CD8-positive, alpha-beta memory T cell (primary cell): ENCODE measurements at places on chromosomes 6 and 20. TPM values are rescaled to one million over a fixed set of nuclear protein-coding genes. Genes with fewer than 3 reads are reported as not detected.

Gene GABRR2
- total RNA-seq: 0.24 TPM

Gene HTR1B
- total RNA-seq: not detected

Gene SLC4A11
- total RNA-seq: 3.5 TPM

Gene C6orf58
- not detected for total RNA-seq

- no peak for DNase-seq
These were observed 7.0 kb downstream of the PNPLA1 start for GRCh38 chr6:36276581-36277536.

DNA sequence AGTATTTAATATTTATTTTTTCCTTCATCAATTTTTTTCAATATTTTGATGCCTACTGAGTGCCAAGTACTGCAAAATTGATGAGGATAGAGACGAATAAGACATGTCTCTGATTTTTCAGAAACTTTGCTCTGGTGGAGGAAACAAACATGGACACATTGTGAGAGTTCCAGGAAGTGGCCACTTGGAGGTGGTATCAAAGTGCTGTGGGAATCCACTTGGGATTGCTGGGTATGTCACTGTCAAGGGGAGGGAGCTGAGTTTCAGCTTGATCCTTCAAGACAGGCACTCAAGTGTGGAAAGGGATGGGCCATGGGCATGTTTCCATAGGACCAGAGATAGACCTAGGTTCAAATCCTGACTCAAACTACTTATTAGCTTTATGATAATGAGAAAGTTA is 24.5 kb upstream of the ABCC10 start:
- no peak for DNase-seq

DNA sequence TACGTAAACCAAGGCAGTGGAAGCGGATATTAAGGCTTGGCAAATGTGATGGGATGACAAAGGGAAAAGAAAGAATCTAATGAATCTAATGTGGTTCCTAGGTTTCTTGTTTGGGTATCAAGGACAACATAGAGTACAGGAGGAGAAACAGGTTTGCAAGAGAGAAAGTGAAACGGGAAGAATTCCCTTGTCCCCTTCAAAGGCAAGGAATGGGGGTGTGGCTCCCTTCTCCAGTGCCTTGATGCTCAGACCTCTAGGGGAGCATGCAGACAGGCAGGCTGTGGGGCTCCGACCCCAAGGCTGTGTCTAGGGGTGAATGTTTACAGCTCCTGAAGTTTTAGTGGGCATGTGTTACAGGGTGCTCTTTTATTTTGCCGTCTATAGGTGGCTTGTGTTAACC is 317.5 kb upstream of the HSF2 start:
- no peak for DNase-seq

DNA sequence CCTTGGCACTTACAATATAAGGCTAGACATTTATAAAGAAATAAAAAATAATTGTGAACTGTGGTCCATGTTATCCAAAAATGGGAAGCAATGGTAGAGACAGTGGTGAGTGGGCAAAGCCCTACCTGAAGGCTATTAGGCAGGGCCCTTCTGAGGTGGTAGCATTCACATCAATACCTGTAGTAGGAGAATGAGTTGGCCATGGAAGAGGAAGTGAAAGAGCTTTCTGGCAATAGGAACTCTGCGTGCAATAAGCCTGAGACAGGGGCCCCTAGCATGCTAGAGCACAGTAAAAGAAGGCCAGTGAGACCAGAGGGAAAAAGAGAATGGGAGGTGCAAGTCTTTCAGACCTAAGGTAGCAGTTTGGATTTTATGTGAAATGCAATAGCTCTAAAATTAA is 754.5 kb downstream of the PTPRT start:
- DNase-seq: no peak

DNA sequence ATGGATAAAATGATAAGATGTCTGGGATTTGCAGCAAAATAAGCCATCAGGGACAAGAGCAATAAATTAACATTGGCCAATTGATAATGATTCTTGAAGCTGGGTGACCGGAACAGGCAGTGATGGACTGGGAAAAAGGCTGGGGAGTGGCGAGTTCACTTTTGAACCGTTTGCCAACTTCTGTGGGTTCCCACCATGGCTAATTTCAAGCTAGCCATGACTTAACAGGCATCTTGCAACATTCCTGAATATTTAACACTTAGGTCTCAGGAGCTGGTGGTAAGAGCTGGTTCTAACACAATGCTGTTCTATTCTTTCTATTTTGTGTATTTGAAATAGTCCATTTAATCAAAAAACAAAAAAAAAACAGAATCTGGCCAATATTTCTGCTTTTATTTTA is 37.6 kb upstream of the CD83 start:
- no peak for DNase-seq

DNA sequence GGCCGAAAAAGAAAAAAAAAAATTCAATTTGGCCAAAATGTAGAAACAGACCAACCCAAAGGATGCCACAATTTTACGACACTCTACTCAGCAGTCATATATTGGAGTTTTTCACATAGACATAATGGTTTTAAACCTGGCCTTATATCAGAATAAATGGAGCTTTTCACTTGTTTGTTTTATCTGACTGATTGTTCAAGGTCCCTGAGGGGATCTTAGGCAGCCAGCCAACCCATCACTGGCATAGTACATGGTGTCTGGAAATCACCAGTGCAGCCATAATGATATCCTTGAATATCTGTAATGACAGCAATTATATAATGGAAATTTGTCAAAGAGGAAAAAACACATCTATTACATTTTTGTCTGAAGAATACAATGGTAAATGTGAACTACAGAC is 96.9 kb downstream of the PRSS35 start:
- no peak for DNase-seq

DNA sequence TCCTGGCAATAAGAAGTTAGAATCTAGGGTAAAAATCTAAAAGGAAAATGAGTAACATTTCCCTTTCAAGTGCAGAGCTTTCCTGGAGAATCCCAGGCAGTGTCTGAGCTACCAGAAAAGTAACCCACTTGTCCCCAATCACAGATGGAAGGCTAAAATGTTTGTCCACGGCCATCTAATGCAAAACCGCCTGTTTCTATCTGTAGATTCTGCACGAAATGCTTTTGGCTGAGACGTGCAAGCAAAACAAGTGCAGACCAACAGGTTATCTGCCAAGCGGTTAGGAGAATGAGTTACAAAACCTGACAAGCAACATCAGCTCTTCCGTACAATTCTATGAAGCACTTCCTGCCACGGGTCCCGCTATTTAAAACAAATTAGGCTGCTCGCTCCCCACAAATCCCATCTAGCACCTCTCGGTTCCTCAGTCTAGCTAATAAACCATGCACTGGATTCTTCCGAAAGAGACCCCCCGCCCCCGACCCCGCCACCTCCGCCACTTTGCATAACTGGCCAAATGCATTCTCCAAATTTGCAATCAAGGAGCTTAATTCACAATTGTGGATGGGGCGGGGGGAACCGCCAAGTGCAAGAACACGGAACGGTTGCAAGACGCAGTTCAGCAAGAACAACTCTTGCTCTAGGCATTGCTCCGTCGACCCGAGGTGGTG is 1.4 kb downstream of the ELOVL5 start:
- no peak for DNase-seq

DNA sequence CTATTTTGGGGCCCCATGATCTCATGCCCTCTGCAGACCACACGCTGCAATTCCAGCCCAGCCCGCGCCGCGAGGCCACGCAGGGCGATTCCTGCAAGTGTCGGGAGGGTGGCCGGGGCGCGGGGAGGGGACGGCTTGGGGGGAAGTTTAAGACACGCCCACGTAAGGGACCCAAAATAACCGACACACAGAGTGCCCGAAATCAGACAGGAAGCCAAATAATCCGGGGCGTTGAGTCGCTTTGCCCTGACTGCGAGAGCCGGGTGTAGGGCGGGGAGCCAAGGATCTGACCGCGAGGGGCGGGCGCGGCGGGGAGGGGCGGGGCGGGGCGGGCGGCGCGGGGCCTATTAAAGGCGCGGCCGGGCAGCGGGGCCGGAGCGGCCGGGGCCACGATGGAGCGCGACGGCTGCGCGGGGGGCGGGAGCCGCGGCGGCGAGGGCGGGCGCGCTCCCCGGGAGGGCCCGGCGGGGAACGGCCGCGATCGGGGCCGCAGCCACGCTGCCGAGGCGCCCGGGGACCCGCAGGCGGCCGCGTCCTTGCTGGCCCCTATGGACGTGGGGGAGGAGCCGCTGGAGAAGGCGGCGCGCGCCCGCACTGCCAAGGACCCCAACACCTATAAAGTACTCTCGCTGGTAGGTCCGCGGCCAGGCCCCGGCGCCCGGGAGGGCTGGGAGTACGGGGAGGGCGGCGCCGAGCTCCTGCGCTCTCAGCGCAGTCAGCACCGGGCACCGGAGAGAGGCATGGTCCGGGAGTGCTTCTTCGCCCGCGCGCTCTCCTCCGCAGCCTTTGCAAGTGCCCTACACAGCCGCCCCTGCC is at the start of gene ENPP1:
ENPP1 (plus strand) TSS at position 377 of the 816 bp plus-strand sequence; CDS start at position 393, 16 bp downstream.
- DNase-seq: peak; percentile 23

DNA sequence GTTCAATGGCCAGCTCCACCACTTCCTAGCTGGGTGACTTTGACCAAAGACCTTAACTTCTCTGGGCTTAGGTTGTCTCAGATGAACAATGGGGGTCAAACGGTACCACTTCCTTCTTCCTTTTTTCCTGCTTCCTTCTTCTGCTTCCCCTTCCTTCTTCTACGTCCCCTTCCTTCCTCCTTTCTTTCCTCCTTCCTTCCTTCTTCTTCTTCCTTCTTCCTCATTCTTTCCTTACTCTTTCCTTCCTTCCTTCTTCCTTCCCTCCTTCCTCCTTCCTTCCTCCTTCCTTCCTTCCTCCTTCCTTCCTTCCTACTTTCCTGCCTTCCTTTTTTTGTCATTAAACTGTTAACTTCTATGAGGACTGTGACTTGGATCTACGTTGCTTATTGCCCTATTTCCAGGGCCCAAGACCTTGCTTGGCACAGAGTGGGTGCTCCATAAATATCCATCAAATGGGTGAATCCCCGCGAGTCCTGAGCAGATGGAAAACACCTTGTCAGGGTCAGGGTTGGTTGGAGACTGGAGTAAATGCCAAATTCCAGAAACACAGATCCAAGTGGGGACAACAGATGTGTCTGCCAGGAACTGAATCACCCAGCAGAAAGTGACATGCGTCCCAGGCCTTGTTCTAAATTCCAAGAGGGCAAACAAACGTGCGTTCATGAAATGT is 243.3 kb downstream of the PREX1 start:
- no peak for DNase-seq

GRCh38 chr6:168417191-168417590 is 23.8 kb upstream of the SMOC2 start:
- no peak for DNase-seq

DNA sequence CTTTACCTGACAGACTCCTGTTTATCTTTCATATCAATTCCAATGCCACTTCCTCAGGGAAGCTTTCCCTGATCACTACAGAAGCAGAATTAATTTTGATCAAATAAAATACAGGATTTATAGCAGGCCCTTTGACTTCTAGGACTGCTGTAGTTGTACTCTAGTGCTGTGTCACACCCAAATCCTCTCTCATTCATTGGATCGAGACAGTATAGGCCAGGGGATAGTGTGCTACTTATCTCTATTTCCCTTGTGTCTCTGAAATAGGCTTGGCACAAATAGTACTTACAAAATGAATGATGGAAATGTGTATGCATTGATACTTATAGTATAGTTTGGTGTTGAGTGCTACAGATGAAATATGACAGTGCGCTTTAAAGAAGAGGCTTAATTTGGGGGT is 19.8 kb downstream of the RALY start:
- no peak for DNase-seq

DNA sequence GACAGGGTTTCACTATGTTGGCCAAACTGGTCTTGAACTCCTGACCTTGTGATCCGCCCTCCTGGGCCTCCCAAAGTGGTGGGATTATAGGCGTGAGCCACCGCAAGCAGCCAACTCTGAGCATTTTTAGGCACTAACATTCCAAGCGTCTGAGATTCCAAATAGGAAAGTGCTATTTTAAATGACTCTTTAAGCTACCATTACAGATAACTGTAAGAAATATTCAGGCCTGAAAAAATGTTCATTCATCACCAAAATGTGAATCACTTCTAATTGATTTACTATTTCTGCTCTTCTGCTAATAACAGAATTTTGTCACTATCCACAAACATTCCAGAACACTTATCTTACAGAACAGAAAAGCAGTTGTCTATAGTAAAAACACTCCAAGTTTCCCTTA is 106.5 kb downstream of the BACH2 start:
- DNase-seq: no peak

DNA sequence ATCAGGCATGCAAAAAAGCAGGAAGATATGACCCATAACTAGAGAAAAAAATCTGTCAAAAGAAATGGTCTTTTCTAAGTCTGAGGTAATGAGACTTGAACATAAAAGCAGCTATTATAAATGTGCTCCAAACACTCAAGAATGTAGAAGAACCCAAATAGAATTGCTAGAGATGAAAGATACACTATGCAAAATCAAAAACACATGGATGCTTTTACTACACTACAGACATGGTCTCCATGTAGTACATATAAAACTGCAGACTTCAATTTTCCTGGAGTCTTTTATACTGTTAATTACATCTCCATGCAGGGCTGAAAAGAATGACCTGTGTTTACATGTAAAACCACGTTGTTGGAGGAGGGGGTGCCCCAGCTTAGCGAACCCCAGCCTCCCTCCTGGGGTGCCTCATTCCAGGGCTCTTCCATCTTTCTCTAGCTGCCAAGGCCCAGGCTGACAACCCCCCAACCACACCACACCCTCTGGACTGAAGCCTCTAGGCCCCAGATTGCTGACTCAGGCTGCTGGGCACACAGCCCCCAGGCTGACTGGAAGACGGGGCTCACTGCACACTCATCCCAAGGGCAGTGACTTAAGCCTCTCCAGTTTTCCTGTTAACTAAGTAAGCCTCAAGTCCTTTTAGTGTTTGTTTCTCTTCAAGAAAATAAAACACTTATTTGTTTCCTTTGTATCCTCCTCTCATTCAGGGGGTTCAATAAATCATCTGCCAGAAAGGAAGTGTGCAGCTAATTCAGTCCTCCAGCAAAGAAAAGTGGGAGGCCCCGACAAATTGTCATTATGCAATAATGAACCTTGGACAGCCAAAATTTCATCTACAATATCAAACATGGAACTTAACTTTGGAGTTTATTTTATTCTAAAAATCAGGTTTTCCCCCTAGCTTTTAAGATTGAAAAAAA is 26.0 kb upstream of the PLAGL1 start:
- DNase-seq: no peak

GRCh38 chr6:125201961-125202729 is 48.6 kb downstream of the TPD52L1 start:
- no peak for DNase-seq

DNA sequence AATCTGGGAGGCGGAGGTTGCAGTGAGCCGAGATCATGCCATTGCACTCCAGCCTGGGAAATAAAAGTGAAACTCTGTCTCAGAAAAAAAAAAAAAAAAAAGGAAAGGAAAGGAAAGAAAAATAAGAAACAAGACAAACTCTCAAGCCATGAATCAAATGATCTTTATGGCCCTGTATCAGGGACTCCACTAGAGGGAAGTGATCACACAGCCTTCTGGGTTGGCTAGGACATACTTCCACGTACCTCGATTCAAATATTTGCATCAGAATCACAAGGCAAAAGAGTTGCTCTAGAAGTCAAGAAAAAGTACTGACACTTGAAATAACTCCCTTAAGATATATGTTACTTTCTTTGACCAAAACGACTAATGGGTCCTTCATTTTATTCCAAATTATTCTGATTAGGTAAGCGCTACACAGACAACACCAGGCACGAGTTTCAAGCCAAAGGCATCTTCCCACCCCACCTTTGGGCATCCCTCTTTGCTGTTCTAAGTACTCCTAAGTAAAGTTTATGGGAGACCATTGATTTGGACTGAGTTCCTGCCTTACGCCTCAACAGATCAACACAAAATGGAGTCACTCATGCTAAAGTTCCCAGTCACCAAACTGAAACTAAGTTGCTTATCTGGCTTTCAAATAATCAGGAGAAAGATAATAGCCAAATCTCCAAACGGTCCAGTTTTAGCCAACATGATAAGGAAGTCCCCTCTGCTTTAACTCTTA is 77.5 kb upstream of the NT5E start:
- peak; percentile 21 for DNase-seq

GRCh38 chr6:16432075-16433032 is 194.0 kb downstream of the GMPR start:
- no peak for DNase-seq
